ENCODE measurements at places on chromosomes 3 and 15.

- no peak for DNase-seq
These were observed 288.3 kb downstream of the ULK4 start for GRCh38 chr3:41673650-41674049.

DNA sequence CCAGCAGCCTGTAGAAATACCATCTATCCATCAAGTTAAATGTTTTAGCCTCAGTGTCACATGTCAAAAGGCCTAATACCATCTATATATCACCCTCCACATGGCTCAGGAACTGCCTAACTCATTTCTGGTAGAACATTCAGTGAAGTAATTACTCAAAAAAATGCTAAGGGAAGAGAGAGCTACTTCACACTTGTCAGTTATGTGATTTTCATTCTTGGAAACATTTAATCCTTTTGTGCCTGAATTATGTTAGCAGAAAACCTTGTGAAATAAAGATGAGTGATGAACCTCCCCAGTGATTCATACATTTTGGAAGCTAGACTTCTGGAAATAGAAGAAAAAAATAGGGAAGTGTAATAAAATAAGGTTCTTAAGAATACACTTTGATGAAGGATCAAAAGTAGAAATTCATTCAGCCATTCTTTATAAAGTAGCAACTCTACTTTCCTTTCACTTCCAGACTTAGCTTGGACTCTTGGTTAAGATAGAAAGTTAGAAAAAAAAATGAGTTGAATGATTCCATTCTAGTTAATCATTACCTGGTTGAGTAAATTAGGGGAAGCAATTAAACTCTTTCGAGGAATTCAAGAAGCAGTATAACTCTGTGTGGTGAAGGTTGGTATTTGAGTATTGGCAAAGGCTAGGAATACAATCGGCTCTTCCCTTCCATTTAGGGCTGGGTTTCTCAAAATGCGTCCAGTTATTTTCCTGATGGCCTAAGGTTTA lies 3.6 kb downstream of the OTOL1 start:
- no peak for DNase-seq

GRCh38 chr15:70197318-70197944 lies 99.7 kb upstream of the TLE3 start:
- no peak for DNase-seq

GRCh38 chr3:127156338-127157050 lies 36.4 kb upstream of the PRR23E start:
- no peak for DNase-seq

- no peak for DNase-seq
These were observed 44.5 kb downstream of the CTDSPL2 start for GRCh38 chr15:44471885-44472455.

DNA sequence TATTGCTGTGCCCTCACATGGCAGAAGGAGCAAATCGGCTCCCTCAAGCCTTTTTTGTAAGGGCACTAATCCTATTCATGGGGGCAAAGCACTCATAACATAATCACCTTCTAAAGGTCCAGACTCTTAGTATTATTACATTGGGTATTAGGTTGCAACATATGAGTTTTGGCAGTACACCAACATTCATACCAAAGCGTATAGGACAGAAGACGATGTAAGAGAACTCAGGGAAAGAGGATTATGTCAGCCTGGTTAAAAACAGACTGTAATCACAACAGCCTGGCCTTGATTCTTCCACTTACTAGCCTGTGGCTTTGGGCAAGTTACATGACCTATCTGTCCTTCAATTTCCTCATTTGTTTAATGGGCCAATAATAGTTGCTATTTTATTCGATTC lies 828.5 kb upstream of the NECTIN3 start:
- no peak for DNase-seq

DNA sequence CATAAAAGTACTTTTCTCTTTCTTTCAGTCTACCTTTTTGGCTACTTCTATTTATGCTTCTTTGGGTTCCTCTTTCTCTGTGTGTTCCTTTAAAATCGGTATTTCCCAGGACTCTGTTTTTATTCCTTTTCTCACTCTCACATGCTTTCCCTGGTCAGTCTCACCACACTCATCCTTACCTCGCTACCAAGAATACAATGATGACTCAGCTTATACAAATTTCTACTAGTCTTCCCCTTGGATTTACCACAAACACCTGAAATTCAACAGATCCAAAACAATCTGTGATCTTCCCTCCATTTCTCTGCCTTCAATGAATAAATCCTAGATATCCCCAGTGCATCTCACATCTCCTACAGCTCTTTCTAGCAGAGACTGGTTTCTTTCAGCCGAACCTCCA lies 52.9 kb downstream of the TUBGCP4 start:
- no peak for DNase-seq

GRCh38 chr3:126907557-126907956 lies 75.4 kb upstream of the PLXNA1 start:
- DNase-seq = no peak

GRCh38 chr3:158352551-158352950 lies 218.4 kb upstream of the MLF1 start:
- DNase-seq = no peak

DNA sequence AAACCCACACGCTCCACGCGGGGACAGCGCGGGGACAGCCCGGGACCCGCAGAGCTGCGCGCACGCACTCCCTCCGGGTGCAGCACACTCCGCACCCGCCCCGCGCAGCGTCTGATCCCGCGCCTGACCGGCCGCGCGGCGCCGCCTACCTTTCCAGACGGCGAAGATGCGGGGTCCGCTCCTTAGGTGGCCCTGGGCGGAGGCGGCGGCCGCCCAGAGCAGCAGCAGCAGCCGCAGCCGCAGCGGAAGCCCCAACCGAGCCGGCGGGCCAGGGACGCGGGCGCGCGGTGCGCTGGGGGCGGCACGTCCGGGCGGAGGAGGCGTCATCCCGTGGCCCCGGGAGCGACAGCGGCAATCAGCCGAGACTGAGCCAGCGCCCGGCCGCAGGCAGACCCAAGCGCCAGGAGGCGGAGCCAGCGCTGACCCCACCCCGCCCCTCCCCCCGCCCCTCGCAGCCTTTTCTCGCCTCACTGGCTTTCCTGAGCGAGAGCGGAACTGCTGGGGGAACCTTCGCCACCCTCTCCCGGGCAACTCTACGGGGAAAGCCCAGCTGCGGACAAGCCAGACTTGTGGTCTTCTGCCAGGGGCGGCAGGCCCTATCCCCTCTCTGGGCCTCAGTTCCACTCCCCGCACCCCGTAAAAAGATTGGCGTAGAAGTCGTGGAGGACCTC lies at the start of gene SEMA7A:
Gene SEMA7A (minus strand): TSS at position 367 of the 671 bp plus-strand sequence. CDS start 40 bp downstream, at position 327.
- DNase-seq = no peak

DNA sequence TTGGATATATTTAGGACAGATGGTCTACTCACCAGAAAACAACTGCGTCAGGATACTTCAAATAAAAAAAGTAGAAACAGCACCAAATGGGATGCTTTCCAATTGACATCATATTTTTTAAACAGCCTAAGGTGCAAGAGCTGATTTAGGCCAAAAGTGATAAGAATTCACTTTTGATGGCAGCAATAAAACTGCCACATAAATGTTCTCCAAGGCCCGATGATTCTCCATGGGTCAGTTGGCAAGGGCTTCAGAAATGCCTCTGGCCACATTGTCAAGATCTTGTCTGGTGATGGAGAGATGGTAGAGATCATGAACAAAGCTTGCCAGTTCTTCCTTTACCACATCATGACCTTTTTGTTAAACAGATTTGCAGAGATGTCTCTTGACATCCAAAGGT lies 38.9 kb downstream of the LDHAL6B start:
- DNase-seq = no peak

GRCh38 chr3:169535584-169535983 lies 127.9 kb downstream of the MECOM start:
- no peak for DNase-seq

DNA sequence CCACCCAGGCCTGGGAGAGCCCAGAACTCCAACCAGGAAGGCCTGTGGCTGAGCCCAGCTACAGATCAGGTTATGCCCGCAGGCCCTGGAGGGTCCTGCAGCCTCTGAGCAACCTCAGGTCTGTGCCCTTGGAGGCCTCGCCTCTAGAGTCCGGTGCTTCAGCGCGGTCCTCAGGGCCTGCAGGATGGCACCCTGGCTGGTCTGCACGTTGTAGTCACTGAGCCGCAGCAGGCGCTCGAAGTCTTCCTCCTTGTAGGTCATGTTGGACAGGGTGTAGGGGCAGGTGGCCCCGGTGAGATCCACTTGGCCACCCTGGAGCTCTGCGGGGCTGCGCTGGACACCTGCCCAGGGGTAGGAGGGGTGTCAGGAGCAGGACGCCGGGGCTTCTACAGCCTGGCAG lies 25.8 kb downstream of the PLA2G4D start:
- no peak for DNase-seq

GRCh38 chr15:91552555-91552954 lies 301.0 kb upstream of the SLCO3A1 start:
- DNase-seq = no peak

GRCh38 chr3:97928986-97929385 lies 43.2 kb downstream of the RIOX2 start:
- DNase-seq = no peak

- no peak for DNase-seq
These were observed 16.6 kb downstream of the KBTBD13 start for GRCh38 chr15:65092911-65093792.

DNA sequence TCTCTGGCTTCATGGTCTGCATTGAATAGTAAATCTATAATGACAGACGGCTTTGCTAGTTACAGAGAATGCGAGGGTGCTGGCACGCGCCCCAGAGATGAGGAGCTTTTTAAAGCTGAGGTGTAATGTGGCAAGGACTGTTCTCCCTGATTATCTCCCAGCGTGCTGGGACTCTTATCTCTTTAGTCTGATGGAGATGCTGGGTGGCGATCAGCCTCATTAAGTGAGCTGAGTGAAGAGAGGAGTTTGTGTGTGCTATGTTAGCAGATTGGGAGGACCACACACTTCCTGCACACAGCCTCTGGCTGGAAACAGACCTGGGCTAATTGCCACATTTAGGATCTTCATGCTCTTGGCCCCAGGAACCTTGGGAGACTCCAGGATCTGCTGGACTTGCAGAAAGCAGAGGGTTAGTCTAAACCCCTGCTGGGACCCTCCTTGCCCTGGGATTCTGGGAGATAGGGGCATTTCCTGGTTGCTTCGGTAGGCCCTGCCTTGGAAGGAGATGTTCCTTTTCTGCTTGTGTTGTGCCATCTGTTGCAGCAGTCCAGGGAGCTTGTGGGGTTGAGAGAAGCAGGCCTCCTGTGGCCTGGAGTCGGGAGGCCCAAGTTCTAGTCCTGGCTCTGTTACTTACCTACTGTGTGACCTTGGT lies 15.0 kb downstream of the PDIA5 start:
- DNase-seq = no peak

DNA sequence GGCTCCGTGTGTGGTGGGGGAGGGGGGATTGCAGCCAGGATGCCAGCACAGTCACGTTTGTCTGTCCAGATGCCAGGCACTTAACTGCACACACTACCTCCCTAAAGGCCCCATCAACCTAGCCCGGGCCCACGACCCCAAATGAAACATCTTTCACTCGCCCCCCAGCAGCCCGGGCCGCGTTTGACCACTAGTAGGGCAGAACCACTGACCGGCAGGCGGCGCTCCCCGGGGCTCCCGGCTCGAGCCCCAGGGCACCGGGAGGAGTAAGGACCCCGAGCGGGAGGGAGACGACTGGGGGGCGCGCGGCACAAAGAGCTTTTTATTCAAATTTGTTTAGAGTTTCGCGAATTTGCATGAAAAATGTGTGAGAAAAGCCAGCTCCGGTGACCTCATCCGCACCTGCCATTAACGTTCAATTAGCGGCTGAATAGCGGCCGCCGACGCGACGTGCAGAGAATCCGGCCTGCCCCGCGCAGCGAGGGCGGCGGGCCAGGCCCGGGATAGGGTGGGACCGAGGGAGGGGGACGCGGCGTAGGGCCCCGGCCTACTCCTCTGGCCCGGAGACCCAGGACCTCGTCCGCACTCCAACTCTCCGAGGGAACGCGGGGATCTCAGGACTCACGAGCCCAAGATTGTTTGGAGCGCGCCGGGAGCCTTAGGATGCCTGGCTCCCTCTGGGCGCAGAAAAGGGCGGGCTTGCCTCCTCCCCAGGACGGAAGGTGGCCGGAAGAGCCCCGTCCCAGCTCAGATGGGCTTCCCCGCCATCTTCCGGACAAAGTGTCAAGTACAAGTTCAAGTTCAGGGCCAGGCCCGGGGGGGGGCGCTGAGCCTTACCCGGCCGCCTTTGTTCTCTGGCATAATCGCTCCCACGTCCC lies 64.9 kb upstream of the POLG start:
- no peak for DNase-seq

DNA sequence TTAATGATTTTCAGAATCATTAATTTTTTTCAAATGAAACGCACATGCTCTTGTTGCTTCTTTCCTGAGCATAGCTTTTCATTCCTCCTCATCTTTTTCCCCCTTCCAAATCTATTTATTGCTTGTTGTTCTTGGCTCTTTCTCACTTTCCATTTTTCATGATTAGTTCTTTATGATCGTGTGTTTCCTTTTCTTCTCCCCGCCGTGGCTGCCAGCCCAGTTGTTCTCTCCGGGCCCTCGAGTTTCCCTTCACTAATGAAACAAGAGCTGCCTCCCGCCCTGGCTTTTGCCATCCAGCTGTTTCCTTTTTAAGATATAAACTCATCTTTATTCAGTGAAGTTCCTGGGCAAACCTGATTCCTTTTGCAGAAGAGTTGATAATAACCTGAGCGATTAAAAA lies 170.2 kb upstream of the NR2F2 start:
- DNase-seq = no peak

- no peak for DNase-seq
These were observed 343.2 kb upstream of the UMPS start for GRCh38 chr3:124386996-124387595.

DNA sequence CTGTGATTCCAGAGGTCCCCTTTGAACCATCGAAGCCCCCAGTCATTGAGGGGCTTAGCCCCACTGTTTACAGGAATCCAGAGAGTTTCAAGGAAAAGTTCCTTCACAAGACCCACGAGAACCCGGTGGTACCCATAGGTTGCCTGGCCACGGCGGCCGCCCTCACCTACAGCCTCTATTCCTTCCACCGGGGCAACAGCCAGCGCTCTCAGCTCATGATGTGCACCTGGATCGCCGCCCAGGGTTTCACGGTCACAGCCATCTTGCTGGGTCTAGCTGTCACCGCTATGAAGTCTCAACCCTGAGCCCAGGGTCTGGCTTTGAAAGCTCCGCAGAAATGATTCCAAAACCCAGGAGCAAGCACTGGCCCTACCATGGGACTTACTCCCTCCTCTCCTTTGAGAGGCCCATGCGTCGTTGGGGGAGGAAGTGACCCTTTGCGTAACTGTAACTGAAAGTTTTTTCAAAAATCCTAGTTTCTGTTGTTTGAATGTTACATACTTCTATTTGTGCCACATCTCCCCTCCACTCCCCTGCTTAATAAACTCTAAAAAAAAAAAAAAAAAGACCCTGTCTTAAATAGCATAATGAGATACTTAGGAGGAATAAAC lies 85.1 kb upstream of the CSPG5 start:
- no peak for DNase-seq
